ENCODE measurements at places on chromosomes 2 and 18.

DNA sequence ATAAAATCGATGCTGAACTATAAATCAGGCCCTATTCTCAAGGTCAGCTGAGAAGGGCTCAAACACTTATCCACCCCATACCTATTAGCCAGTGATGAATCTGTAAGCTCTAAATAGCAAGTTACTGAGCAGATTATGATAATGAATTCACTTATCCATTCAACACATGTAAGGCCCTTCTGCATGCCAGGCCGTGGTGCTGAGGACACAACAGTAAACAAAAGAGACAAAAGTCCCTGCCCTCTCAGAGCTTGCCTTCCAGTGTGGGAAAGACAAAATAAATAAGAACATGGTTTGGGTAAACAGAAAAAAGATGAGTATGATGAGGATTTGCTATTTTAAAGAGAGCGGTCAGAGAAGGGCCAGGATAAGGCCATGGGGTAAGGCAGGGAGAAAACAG lies 11.7 kb downstream of the TTC32 start:
- no peak for DNase-seq

- DNase-seq = no peak
These were observed 12.4 kb upstream of the CHRNA1 start for GRCh38 chr2:174776675-174777074.

DNA sequence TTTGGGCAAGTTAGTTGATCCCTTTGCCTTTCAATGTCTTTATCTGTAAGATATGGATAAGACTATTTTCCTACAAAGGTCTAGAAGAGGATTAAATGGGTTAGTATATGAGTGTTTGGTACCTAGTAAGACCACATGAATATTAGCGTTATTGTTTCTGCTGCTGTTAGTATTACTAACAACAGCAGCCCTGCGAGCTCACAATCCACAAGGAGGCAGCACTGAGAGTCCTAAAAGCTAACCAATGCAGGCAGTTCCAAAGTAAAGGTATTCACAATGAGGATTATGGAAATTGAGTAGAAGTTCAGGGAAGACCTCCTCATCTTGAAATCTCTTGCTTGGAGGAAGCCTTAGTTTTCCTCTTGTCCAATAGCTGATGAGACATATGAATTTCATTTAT lies 248.9 kb downstream of the TDRD15 start:
- DNase-seq = no peak

DNA sequence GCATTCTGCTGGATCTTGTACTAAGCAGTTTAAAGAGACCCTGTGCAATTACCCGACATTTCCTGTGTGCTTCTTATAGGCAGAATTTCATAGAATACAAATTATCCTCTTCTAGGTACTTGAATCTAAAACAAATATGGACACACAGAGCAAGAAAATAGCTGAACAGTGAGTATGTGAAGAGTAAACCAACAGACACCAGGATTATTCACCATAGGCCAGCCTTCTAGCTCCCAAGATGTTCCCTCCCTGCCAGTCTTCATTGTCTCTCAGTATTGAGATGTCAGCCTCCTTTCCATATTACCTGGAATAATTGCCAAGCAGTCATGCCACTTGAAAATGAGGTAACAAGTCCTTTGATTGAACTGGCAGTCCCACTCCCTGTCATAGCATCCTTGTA lies 187.1 kb downstream of the PTPRM start:
- DNase-seq = no peak

GRCh38 chr2:204541637-204542036 lies 3.6 kb upstream of the PARD3B start:
- DNase-seq = no peak

- no peak for DNase-seq
These were observed 300.3 kb upstream of the MGAT5 start for GRCh38 chr2:133953524-133953923.

DNA sequence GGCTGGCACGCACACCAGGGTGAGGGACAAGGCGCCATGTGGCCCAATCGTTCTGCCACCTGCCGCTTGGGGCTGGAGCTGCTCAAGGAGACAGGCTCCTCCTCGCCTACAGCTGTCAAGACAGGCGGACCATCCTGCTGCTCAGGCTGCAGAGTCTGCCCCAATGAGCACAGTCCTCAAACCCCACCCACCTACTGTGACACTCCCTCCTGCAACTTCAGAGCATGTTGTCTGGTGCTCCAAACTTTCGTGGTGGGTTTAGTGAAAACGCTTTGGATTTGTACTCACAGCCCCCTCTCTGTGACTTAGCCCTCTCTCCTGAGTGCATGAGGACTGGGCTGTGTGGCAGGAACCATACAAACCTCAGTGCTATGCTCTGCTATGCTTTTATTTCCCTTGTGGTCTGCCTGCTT lies 23.2 kb upstream of the SLC35F6 start:
- DNase-seq = no peak

DNA sequence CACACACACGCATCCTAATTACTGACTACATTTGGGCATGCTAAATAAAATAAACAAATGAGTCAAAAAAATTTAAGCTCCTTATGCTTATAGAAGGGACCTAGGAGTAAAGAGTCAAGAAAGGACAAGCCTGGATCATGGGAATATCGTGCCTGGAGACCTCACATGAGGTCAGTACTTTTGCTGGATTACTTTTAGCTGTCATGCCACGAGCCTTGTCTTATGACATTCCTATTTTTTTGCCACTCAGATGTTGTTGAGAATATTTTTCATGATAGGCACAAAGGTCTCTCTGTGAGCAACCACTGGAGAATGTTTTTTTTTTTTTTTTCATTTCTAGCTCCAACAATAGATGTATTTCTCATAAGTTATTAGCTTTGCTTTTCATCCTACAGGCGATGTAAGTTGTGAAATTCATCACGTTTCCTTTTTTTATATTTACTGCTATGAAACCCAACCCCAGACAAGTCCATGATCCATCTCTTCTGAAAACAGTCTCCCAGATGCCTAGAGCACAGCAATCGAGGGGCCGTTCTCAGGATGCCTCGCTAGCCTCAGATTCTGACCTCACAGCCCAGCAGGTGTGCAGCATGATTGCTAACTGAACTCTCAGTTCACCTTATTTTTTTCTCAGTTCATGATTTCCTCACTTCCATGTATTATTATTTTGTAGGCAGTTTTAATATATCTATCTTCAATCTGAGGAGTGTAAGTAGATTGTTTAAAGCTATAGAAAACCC lies 464.5 kb downstream of the IRS1 start:
- no peak for DNase-seq

DNA sequence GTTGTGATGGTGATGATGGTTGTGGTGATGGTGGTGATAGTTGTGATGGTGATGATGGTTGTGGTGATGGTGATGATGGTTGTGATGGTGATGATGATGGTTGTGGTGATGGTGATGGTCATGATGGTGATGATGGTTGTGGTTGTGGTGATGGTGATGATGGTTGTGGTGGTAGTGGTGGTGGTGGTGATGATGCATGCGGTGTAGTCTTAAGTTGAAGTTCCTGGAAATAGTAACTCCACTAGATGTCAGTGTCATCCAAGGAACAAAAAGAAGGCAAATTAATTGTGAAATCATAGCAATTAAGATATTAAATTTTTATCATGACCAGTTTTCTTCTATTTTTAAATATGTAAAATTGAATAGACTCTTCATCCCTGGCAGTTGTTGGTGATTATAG lies 309.2 kb downstream of the AGAP1 start:
- DNase-seq = no peak

DNA sequence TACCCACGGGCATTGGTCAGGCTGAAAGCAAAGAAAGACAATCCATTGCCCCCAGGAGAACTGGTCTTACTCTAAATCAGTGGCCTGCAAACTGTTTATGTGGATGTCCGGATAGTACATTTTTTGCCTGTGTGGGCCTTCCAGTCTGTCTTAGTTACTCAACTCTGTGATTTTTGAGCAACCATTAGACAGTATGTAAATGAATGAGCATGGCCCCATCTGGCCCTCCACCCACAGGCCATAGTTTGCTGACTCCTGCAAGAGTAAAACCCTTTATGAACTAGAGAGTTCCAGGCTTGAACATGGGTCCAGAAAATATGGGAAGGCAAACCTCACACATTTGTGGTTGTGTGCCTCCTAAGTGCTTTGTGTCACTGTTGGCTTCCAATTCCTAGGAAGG lies 55.7 kb upstream of the CYP1B1 start:
- DNase-seq = no peak

GRCh38 chr18:48004577-48004976 lies 74.1 kb upstream of the SMAD2 start:
- DNase-seq = no peak

- DNase-seq = no peak
These were observed 152.8 kb downstream of the CELF4 start for GRCh38 chr18:37412829-37413228.

DNA sequence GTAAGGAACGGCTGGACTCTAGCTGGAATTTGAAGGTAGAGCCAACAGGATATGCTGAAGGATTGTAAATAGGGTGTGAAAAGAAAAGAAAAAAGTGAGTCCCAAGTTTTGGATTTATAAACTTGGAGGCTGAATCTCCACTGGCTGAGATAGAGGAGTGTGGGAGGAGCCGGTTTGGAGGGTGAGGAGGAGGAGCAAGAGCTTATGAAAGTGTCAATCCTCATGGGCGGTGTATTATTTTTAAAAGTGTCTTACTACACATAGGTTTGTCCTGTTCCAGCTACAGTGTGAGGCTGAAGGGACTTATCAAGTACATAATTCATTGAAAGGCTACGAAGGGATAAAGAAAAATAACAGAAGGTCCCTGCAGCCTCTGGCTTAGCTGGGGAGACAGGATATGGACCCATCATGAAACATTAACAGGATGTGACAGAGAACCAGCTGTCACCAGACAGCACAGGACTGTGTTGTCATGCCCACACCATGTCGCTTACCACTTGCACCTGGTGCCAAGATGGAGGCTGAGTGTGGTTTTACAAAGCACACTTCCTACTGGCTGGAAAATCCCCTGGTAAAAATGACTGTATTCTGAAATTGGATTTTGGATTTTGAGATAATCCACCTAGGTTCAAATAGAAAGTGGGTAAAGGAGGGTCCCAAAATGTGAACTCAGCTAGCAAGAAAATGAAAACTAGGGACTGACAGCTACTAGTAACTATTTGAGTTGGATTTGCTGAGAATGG lies 2.5 kb upstream of the MREG start:
- no peak for DNase-seq

DNA sequence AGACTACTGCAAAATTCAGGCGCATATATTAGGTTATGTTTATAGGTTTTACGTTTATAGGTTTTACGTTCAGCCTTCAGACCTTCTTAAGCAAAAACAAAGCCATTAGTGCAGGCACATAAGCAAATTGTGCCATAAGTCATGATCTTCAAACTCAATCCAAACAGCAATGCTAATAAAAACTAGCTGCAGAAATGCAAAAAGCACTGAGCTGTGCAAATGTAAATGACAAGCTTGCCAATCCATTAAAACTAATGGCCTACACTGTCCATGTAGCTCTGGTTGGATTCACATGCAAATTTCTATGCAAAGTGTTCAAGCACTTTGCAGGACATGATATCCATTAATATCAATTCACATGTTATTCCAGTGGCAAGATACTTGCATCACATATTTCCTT lies 50.9 kb downstream of the LRPPRC start:
- DNase-seq = no peak

GRCh38 chr18:11269257-11269656 lies 119.9 kb upstream of the PIEZO2 start:
- no peak for DNase-seq

- no peak for DNase-seq
These were observed 155.1 kb upstream of the TCF4 start for GRCh38 chr18:55743133-55743532.

DNA sequence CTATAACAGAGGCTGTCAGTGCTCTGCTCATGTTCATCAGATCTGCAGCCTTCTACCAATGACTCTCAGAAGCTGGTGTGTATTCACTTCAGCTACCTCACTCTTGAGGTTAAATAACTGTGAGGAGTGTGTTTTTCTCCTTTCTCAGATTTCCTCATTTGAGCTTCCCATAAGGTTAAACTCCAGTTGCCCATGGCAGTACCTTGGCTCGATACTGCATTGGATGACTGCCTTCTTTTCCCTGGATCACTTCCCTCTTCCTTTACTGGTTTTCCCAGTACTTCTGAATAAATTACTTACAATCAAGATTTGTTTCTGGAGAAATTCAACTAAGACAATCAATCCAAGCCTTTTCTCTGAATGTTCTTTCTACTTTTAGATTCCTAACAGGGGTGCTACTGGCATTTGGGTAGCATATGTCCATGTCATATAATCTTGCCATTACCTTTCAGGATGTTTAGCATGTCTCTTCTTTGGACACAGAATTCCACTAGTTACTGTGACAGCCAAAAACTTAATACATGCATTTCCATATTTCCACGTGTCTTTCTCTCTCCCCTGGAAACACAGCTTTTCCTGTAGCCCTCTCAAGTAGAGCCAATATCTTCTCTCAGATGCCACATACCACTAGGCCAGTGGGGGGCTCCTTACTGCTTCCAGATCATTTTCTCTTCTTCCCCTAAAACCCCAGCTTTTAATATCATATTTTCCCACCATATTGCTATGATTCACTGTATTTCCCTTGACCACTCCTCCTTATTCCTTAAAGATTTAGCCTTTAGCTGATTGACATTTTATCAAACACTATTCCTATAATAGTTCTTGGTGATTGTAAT lies 15.0 kb upstream of the SPOPL start:
- no peak for DNase-seq

DNA sequence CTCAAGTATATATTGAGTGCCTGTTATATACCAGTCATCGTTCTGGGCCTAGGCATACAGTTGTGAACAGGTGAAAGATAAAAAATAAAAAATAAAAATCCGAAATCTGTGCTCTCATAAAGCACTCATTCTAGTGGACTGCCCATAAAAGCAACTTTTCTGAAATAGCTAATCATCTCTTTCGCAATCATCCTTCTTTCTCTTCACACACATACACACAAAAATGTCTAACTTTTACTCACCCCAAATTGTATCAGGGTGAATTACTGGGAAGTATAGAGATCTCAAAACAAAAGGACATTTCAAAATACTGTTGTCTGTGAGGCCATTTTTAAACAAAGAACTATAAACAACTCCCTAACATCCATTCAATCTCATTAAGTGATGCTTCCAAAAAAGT lies 29.6 kb upstream of the ORC2 start:
- DNase-seq = no peak

- no peak for DNase-seq
These were observed 944 bp downstream of the RAB3GAP1 start for GRCh38 chr2:135052997-135053474.

DNA sequence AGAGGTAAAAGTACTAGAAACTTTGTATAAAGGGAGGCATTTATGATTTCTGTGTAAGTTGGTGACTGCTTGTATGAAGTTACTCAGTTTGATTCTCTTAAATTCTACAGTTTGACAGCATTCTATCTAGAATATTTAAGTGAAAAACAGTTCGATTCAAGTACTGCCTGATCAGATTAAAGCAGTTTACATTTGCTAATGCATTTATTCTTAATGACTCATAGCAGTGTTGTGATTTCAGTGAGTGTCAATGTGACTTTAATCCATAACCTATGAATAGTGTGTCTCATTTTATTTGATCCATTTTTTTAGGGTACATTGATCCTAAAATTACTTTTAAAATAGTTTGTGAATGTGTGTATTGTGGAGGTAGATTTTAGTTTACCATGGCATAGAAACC lies 35.7 kb downstream of the WDR43 start:
- DNase-seq = no peak

Data from right kidney (tissue), 9 donors.